ENCODE measurements at places on chromosomes 2 and 18. TPM values are rescaled to one million over a fixed set of nuclear protein-coding genes. Genes with fewer than 3 reads are reported as not detected.

Gene XDH
- 0.17 TPM for total RNA-seq

Gene PSD4
- total RNA-seq, result 329 TPM

Gene NT5C1B
- not detected for total RNA-seq

Gene MTIF2
- total RNA-seq, result 21.3 TPM

DNA sequence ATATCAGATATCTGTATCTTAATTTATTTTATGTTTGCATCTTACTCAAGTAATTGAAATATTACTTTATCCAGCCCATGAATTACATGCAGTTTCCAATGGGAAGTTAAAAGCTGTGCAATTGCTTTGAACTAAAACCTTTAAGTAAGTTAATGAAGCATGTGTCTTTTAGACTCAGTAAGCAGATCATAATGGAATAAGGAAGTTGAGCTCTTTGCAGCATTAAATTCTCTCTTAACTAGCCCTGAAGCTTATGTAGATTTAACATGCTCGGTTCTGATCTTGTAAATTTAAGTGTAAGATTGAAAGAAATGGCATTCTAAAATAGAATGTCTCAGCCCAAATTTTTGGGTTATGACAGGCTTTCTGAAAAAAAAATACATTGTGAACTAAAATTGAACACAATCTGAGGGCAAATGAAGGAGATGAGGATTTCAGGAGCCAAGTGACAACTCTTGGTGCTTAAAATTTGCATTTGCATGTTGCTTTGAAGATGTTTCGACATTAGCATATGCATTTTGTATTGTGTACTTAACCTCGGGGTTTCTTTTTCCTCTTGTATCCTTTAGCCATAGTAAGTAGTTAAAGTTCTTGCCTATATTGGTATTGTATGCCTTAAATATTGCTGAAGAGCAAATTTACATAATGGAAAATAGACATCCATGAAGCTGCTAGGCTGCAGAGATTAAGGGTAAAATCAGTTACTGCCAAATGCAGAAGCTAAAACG lies 297.8 kb upstream of the KCNJ3 start:
- H3K4me1 ChIP-seq, result no peaks in the 10 kb centered on the region
- no peak for DNase-seq
- H3K36me3 ChIP-seq, result no peaks in the 10 kb centered on the region
- H3K27ac ChIP-seq, result no peak overlapping the region
- H3K27me3 ChIP-seq, result no peaks in the 10 kb centered on the region
- no peak overlapping the region for H3K4me3 ChIP-seq

DNA sequence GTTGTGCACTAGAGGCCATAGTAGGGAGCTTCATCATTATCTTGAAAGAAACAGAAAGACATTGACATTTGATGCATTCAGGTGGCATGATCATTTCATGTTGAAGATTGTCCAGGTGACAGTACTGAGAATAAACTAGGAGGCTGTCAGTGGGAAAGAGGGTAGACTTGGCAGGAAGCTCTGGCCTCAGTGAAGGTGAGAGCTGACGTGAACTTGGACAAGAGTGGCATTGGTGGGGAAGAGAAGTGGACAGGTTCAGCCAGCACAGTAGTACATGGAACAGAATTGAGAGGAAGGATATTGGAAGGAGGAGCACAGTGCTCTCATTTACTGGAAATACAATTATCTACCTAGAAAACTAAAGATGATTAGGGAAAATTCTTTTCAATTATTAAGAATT lies 245.2 kb downstream of the CYRIA start:
- no peak overlapping the region for H3K4me3 ChIP-seq
- H3K27me3 ChIP-seq, result peaks cover 4% of the 10 kb centered on the region
- H3K27ac ChIP-seq, result no peak overlapping the region
- DNase-seq, result no peak

- no peak overlapping the region for H3K4me3 ChIP-seq
- no peak overlapping the region for H3K27ac ChIP-seq
Measured at GRCh38 chr2:166831930-166832329, 56.4 kb upstream of the XIRP2 start.

- no peak overlapping the region for H3K4me3 ChIP-seq
- no peaks in the 10 kb centered on the region for H3K36me3 ChIP-seq
- DNase-seq, result no peak
- no peak overlapping the region for H3K27ac ChIP-seq
- no peaks in the 10 kb centered on the region for H3K4me1 ChIP-seq
Measured at GRCh38 chr2:170806548-170806947, 10.1 kb upstream of the GAD1 start.

GRCh38 chr18:48034651-48035555 lies 104.4 kb upstream of the SMAD2 start:
- H3K27ac ChIP-seq, result no peak overlapping the region
- no peaks in the 10 kb centered on the region for H3K36me3 ChIP-seq
- no peak overlapping the region for H3K4me3 ChIP-seq
- no peaks in the 10 kb centered on the region for H3K4me1 ChIP-seq
- no peaks in the 10 kb centered on the region for H3K27me3 ChIP-seq
- DNase-seq, result no peak

- H3K4me3 ChIP-seq, result no peak overlapping the region
- H3K27ac ChIP-seq, result no peak overlapping the region
- H3K36me3 ChIP-seq, result no peaks in the 10 kb centered on the region
- H3K4me1 ChIP-seq, result no peaks in the 10 kb centered on the region
- H3K27me3 ChIP-seq, result peaks cover 2% of the 10 kb centered on the region
Measured at GRCh38 chr2:127622561-127623387, 23.2 kb upstream of the GPR17 start.

Measured in activated CD4-positive, alpha-beta T cell treated with anti-CD3 and anti-CD28 coated beads, Interleukin-2, amount 10 ng/mL, durations not matched to agents 7 days and 5 days (primary cell).